ENCODE measurements at places on chromosomes 6 and 20. TPM values are rescaled to one million over a fixed set of nuclear protein-coding genes. Genes with fewer than 3 reads are reported as not detected.

DNA sequence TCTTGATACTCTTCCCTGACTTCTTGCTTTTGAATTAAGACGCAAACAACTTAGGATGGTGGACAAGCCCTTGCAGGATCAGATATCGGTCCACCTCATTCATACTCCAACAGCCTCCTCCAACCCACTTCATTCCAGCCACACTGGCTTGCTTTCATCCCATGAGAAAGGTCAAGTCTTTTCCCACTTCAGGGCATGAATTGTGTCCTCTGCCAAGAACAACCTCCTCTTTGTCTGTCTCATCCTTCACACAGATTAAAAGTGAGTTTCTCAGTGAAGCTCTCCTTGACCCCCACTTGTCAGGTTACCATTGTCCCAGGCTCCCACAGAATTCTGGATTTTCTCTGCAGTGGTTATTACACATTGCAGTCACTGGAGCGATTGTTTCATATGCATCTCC is 91.8 kb upstream of the TGM3 start:
- H3K4me3 ChIP-seq, result no peak overlapping the region
- H3K27ac ChIP-seq, result no peak overlapping the region
- H3K27me3 ChIP-seq, result peaks cover 4% of the 10 kb centered on the region
- no peak for DNase-seq
- H3K36me3 ChIP-seq, result no peaks in the 10 kb centered on the region
- peaks cover 3% of the 10 kb centered on the region for H3K4me1 ChIP-seq

The C4A gene
- 3.0 TPM for total RNA-seq

GRCh38 chr6:27896398-27896796 is 15.8 kb downstream of the OR2B2 start:
- peaks cover 13% of the 10 kb centered on the region for H3K4me1 ChIP-seq
- H3K27ac ChIP-seq, result no peak overlapping the region
- peaks cover 8% of the 10 kb centered on the region for H3K36me3 ChIP-seq
- H3K4me3 ChIP-seq, result no peak overlapping the region

The LCA5 gene
- 0.25 TPM for total RNA-seq

GRCh38 chr20:20365480-20366161 is 2.3 kb upstream of the INSM1 start:
- peaks cover 17% of the 10 kb centered on the region for H3K4me1 ChIP-seq
- no peak overlapping the region for H3K4me3 ChIP-seq
- DNase-seq, result no peak

The LZTS3 gene
- total RNA-seq, result 0.65 TPM

DNA sequence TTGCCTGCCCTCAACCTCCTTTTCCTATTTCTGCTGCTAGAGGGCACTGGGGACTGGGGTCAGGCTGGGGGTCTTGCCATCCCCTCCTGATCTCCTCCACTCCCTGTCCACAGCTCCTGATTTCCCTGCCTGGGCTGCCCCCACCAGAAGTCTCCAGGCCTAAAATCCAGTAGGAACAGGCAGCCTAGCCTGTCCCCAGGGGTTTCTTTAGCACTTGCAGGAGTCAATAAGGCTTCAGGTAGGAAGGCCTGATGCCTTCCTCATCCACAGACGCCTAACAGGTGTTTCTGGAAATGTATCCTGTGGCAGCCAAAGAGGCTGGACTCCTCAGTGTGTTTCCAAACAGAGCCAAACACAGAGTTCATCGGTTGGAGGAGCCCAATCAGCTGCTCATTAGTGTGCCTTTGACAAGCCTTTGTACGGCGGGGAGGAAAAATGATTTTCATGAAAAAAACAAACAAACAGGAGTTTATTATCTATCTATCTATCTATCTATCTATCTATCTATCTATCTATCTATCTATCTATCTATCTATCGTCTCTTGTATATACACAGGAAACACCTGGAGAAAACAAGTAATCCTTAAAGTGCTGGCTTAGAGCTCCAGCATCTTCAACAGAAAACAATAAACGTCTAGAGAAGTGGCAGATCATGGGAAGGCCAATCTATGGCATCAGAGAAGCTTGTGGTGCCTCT is 3.7 kb upstream of the RAET1E start:
- DNase-seq, result no peak
- peaks cover 3% of the 10 kb centered on the region for H3K27me3 ChIP-seq
- H3K27ac ChIP-seq, result no peak overlapping the region
- peaks cover 1% of the 10 kb centered on the region for H3K4me1 ChIP-seq

The CLPSL2 gene
- not detected for total RNA-seq

- DNase-seq, result no peak
- H3K27ac ChIP-seq, result no peak overlapping the region
- H3K4me3 ChIP-seq, result no peak overlapping the region
- no peaks in the 10 kb centered on the region for H3K36me3 ChIP-seq
These were observed 82.9 kb downstream of the ADGRG6 start for GRCh38 chr6:142384519-142385254.

DNA sequence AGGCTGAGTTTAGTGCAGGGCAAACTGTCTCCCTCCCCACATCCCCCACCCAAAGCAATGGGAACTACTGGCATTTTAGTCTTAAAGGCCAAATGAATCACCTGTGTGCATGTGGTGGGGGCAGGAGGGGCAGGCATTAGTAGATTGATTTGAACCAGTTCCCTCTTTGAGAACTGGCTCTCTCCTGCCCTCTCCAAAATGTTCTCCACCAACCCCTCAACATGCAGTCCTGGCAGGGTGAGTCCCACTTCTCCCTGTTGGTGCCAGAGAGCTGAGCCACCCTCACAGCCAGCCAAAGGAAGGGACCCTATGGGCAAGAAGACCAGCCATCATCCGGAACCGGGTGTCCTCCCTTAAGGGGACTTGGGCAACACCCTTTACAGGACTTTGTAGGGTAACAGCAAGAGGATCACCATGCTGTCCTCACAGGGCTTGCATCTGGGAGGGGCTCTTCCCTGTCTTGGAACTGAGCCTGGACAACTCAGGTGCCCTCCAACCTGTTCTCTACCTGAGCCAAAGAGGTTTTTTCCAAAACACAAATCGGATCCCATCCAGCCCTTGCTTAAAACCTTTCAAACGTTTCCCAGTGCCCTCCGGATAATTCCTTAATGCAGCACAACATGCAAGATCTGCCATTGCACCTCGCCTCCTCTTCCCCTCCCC is 80.6 kb downstream of the MRPL14 start:
- no peak overlapping the region for H3K27ac ChIP-seq
- H3K27me3 ChIP-seq, result no peaks in the 10 kb centered on the region
- no peaks in the 10 kb centered on the region for H3K36me3 ChIP-seq
- H3K4me1 ChIP-seq, result peaks cover 23% of the 10 kb centered on the region
- H3K4me3 ChIP-seq, result no peak overlapping the region

DNA sequence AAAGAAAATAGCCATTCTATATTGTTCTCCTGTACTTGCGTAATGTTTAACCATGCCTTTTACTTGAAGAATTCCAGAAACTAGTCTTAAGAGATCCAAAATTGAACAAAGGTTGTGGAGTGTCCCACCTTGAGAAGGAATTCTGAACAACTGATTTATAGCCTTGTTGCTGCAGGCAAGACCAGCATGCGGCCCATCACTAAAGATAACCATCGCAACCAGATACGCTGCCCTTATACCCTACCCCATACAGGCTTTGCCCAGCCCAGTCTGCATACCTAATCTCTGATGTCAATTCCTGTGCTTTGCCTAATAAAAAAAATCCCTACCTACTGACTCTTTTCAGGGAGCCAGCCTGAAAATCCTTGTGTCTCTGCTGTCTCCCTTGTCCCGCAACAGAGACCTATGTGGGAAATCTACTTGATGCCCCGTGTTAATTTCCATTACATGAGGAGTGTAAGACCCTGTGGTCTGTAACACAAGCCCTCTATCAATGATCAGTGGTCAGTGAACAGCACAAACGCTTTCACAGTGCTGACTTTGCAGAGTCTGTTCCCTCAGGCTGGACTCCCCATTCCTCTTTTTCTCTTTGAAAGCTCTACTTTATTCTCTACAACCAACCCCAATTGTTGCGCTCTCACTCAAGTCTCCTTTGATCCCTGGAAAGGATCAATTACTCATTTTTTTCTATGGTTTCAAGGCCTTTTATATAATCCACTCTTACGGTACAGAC is 125.7 kb upstream of the BTBD3 start:
- H3K36me3 ChIP-seq, result no peaks in the 10 kb centered on the region
- H3K4me1 ChIP-seq, result no peaks in the 10 kb centered on the region
- no peak overlapping the region for H3K27ac ChIP-seq

- DNase-seq, result no peak
- no peak overlapping the region for H3K4me3 ChIP-seq
- H3K36me3 ChIP-seq, result peaks cover 4% of the 10 kb centered on the region
- no peak overlapping the region for H3K27ac ChIP-seq
- peaks cover 45% of the 10 kb centered on the region for H3K4me1 ChIP-seq
These were observed 43.4 kb downstream of the TRAM2 start for GRCh38 chr6:52533491-52533890.

The C6orf141 gene
- total RNA-seq, result 0.47 TPM

The SS18L1 gene
- 17.3 TPM for total RNA-seq

DNA sequence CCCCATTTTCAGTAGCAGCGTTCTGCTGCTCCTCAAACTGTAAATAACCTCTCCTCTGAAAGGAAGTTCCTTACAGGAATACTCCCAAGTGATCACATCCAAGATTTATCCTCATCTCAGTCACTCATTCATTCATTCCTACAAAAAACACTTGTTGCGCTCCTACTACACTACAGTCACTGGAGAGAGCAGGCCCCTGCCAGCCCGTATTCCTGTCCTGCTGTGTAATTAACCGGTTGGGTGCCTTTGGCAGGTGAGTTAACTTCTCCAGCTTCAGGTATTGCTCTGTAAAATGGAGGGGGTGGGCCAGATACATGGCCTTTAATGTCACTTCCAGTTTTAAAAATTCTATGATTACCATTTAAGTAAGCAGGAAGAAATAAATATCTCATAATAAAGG is 15.0 kb upstream of the ZBTB24 start:
- peaks cover 17% of the 10 kb centered on the region for H3K4me1 ChIP-seq
- no peaks in the 10 kb centered on the region for H3K36me3 ChIP-seq
- H3K4me3 ChIP-seq, result no peak overlapping the region
- H3K27ac ChIP-seq, result no peak overlapping the region
- no peaks in the 10 kb centered on the region for H3K27me3 ChIP-seq

GRCh38 chr6:168925671-168926070 is 328.0 kb downstream of the THBS2 start:
- no peak overlapping the region for H3K4me3 ChIP-seq
- no peak for DNase-seq
- H3K4me1 ChIP-seq, result no peaks in the 10 kb centered on the region
- no peak overlapping the region for H3K27ac ChIP-seq
- H3K36me3 ChIP-seq, result no peaks in the 10 kb centered on the region
- H3K27me3 ChIP-seq, result no peaks in the 10 kb centered on the region

- no peaks in the 10 kb centered on the region for H3K4me1 ChIP-seq
- H3K4me3 ChIP-seq, result no peak overlapping the region
- H3K27ac ChIP-seq, result no peak overlapping the region
- DNase-seq, result no peak
- H3K36me3 ChIP-seq, result no peaks in the 10 kb centered on the region
These were observed 267.9 kb downstream of the DLL1 start for GRCh38 chr6:170022827-170023619.

The SLC35F1 gene
- total RNA-seq, result not detected

The PPP1R18 gene
- 272 TPM for total RNA-seq

The HRH3 gene
- not detected for total RNA-seq

The CNKSR3 gene
- not detected for total RNA-seq

The TP53TG5 gene
- total RNA-seq, result not detected

DNA sequence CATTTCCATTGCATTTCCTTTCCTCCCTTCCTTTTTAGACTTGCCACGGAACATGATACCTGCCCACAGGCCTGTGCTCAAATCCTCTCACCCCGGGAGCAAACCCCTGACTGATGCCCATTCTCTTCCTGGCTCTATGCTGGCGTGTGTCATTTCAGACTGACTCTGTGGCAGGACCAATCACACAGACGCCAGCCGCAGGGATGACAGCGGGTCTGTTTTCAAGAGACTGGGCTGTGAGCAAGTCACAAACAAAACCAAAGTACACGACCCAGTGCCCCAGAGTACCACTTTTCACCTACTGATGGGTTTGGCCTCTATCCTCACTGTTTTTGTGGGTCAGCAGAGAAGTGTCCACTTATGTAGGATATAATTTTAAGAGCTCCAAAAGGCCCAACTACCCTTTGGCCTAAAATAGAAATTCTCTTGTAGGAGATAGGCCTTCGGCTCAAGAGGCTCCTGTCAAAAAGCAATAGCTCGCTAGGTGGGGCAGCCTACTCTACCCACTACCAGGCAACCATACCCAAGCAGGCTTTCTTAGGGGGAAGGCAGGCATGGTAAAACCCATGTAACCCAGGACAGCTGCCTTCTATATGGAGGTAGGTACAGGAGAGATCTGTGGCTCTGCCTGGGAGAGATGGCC is 215.7 kb downstream of the CDC5L start:
- H3K27me3 ChIP-seq, result no peaks in the 10 kb centered on the region
- no peak for DNase-seq
- H3K27ac ChIP-seq, result no peak overlapping the region
- H3K36me3 ChIP-seq, result no peaks in the 10 kb centered on the region
- H3K4me1 ChIP-seq, result no peaks in the 10 kb centered on the region

- H3K4me3 ChIP-seq, result no peak overlapping the region
- no peaks in the 10 kb centered on the region for H3K27me3 ChIP-seq
- H3K4me1 ChIP-seq, result no peaks in the 10 kb centered on the region
- no peak overlapping the region for H3K27ac ChIP-seq
- no peak for DNase-seq
- H3K36me3 ChIP-seq, result no peaks in the 10 kb centered on the region
These were observed 372.9 kb downstream of the SAMD5 start for GRCh38 chr6:147881432-147881831.

GRCh38 chr6:157533048-157533871 is 152.3 kb downstream of the ZDHHC14 start:
- DNase-seq, result no peak
- H3K27ac ChIP-seq, result no peak overlapping the region
- no peak overlapping the region for H3K4me3 ChIP-seq
- H3K4me1 ChIP-seq, result peaks cover 57% of the 10 kb centered on the region
- H3K27me3 ChIP-seq, result no peaks in the 10 kb centered on the region

The ZBTB12 gene
- total RNA-seq, result 1.3 TPM

All from activated CD4-positive, alpha-beta T cell treated with anti-CD3 and anti-CD28 coated beads, Interleukin-2, amount 10 ng/mL, durations not matched to agents 7 days and 5 days (primary cell).